DMS 273 treated with DMSO at 0.1 percent for 48 hours (cell line): ENCODE measurements at places on chromosomes 1 and 21.

DNA sequence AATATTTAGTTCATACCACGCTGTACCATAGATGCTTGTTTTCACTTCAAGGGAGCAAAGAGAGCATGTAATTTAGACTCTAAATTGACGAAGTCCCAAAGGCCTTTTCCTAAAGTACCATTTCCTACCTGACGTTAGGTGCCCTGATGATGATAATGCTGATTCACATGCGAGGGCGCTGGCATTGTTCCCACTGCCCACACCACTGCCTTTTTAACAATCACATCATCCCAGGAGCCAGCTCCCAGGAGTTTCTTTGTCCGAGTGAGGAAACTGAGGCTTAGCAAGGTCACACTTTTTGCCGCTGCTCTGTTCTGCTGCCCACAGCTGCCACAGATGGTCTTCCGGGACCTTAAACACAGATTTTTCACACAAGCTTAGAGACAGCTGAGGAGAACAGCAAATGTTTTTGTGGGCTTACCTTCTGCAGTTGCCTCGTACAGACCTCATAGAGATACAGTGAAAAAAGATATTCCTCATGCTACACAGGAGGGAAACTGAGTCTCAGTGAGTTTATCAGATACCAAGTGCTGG, 69.4 kb downstream of the EVA1C start:
- DNase-seq = no peak

- DNase-seq = no peak
These were observed 319.6 kb downstream of the RWDD3 start for GRCh38 chr1:95553595-95553994.

GRCh38 chr1:230204842-230205241, 137.8 kb downstream of the GALNT2 start:
- DNase-seq = no peak

DNA sequence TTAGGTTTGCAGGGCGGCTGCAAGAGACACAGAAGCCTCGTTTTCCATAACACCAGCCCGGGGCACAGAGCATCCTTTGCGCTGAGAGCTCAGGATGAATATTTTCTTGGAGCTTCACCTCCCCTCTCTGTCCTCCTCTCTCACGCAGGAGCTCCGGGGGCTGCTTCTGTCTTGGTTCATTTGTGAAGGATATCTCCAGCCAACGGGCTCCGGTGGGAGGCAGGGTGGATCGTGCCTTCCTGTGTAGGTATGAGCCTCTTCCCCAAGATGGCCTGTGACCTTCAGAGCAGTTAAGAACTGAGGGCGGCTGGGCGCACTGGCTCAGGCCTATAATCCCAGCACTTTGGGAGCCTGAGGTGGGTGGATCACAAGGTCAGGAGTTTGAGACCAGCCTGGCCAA, 319.0 kb upstream of the C1orf174 start:
- DNase-seq = no peak

DNA sequence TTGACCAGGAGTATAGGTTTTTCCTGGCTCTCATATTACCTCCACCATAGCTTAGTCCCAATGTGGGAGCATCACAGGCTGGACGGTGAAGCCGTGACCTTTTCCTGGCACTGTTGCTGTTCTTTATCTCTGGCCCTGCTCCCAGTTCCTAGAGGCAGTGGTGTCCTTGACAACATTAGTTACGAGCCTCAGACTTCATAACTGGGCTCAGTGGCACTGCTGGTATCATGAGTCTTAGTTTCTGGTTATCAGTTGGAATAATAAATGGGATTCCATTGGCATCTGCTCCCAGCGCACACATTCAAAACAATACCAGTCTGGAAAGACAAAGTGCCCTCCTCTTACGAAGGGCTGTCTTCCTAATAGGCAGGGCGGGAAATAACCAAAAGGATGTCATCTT, 8.0 kb downstream of the RNPEP start:
- DNase-seq = no peak

DNA sequence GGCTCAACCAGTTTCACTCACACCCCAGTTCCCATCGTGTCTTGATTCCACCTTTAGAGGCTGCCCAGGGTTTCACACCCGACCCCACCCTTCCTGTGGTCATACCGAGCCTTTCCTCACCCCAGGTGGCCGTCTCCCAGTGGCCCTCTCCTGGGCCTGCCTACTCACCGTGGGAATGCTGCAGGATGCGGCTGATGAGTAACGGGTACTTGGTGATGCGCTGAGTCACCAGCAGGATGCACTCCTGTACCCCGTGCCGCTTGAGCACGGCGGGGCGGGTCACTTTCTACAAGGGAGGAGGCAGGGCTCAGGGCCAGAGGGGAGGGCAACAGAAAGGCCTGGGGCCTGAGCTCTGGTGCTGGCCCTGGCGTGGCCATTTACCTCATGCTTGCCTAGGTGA, 16.4 kb downstream of the ARHGEF2 start:
- DNase-seq = no peak

- DNase-seq = peak; percentile 61
These were observed 37.0 kb downstream of the NUAK2 start for GRCh38 chr1:205284420-205285144.

- DNase-seq = no peak
These were observed 32.4 kb downstream of the AHDC1 start for GRCh38 chr1:27571439-27572018.

GRCh38 chr1:150596976-150597375, 17.6 kb upstream of the MCL1 start:
- DNase-seq = no peak

DNA sequence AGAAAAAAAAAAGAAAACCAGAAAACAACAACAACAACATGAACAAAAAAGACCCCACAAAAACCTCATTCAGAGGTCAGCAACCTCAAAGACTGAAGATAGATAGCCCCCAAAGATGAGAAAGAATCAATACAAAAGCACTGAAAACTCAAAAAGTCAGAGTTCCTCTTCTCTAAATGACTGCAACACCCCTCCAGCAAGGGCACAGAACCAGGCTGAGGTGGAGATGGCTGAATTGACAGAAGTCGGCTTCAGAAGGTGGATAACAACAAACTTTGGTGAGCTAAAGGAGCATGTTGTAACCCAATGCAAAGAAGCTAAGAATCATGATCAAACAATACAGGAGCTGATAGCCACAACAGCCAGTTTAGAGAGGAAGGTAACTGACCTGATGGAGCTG, 17.0 kb downstream of the RAB3GAP2 start:
- DNase-seq = no peak

- no peak for DNase-seq
These were observed 132.6 kb upstream of the DUSP10 start for GRCh38 chr1:221874285-221875003.
